ENCODE measurements at places on chromosomes 4 and X. TPM values are rescaled to one million over a fixed set of nuclear protein-coding genes. Genes with fewer than 3 reads are reported as not detected.

The GPRIN3 gene
- total RNA-seq: 0.05 TPM

The KDM5C gene
- 90.5 TPM for total RNA-seq

The GAGE12F gene
- total RNA-seq: not detected

The TLR10 gene
- total RNA-seq: not detected

The CLRN2 gene
- total RNA-seq: not detected

The SLC38A5 gene
- total RNA-seq: not detected

The LNX1 gene
- total RNA-seq: 9.3 TPM

The FAM9C gene
- not detected for total RNA-seq

The CLIC2 gene
- total RNA-seq: not detected

The CNKSR2 gene
- total RNA-seq: not detected

The MSX1 gene
- total RNA-seq: 35.1 TPM

The PAGE2 gene
- not detected for total RNA-seq

The DCHS2 gene
- not detected for total RNA-seq

The PAGE5 gene
- not detected for total RNA-seq

The ARHGEF9 gene
- 14.4 TPM for total RNA-seq

The CSAG3 gene
- total RNA-seq: not detected

The TLR1 gene
- not detected for total RNA-seq

The CCSER1 gene
- total RNA-seq: 3.6 TPM

The IQCM gene
- total RNA-seq: not detected

Measured in Caco-2 (cell line).